ENCODE measurements at places on chromosomes 4 and X.

DNA sequence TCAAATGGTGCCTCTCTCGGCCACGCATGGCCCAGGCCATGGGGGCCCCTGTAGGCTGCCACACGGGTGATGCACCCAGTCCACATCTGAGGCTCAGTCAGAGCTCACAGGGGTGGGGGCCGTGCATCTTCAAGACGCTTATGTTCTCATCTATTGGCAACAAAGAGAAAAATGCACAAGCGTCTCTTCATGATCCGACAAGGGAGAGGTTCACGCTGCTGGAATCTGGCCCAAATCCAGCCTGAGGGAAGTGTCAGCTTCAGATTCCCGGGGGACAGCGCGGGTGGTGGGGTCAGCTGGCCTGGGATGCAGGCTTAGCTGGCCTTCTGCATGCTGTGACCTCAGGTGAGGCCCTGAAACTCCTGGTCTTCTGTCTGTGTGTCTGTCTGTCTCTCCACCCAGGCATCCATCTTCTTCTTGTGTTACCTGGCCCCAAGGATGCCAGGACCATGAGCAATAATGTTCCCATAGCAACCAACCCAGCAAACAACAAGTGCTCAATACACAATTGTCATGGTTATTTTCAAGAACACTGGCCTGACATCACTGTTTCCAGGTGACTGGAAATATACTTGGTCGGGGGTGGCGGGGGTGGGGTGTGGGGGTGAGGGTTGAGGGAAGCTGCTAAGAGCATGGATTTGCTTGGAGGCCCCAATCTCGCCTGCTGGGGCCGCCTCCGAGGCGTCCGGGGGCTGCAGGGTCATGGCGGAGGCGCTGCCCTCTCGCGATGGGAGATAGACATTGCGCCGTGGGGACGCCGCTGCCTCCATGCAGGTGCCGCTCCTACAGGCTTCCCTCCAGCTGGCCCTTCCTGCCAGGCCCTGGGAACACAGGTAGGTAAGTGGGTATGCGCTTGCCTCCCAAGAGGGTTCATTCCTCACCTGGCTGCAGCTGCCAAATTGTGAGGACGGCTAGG, 48.3 kb downstream of the ABLIM2 start:
- DNase-seq, result no peak

- DNase-seq, result no peak
Measured at GRCh38 chrX:130716346-130716745, 186.7 kb downstream of the ENOX2 start.

GRCh38 chr4:125951261-125951887, 636.6 kb downstream of the FAT4 start:
- DNase-seq, result no peak

- DNase-seq, result no peak
Measured at GRCh38 chrX:48974033-48974432, 2.4 kb upstream of the KCND1 start.

- DNase-seq, result no peak
Measured at GRCh38 chr4:70623323-70623722, 5.2 kb upstream of the ENAM start.
